ENCODE measurements at places on chromosomes 7 and 10.
A peak's percentile ranks its signal among the peaks of the same experiment; 100 is the strongest.

- peak; percentile 22 for DNase-seq
These were observed 47.1 kb upstream of the HYAL4 start for GRCh38 chr7:123797673-123798531.

GRCh38 chr7:131786204-131786603, 229.8 kb upstream of the PODXL start:
- no peak for DNase-seq

DNA sequence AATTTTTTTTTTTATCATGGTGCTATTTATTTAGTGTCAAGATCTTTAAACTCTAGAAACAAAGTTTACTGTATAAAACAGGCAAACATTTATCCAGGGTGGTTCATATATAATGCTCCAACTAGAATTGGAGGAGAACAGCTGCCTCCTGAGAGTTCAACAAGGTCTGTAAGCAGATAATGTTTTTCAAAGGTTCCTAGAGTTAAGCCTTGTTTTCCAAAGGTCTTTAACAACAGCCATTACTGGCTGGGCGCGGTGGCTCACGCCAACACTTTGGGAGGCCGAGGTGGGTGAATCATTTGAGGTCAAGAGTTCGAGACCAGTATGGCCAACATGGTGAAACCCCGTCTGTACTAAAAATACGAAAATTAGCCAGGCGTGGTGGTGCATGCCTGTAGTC, 316.7 kb downstream of the CCDC3 start:
- no peak for DNase-seq

GRCh38 chr10:132298038-132298881, 9.5 kb downstream of the STK32C start:
- DNase-seq = no peak

GRCh38 chr7:37212051-37212450, 236.6 kb downstream of the ELMO1 start:
- DNase-seq = no peak

- no peak for DNase-seq
These were observed 33.1 kb downstream of the PTTG1IP2 start for GRCh38 chr7:90502539-90502938.

DNA sequence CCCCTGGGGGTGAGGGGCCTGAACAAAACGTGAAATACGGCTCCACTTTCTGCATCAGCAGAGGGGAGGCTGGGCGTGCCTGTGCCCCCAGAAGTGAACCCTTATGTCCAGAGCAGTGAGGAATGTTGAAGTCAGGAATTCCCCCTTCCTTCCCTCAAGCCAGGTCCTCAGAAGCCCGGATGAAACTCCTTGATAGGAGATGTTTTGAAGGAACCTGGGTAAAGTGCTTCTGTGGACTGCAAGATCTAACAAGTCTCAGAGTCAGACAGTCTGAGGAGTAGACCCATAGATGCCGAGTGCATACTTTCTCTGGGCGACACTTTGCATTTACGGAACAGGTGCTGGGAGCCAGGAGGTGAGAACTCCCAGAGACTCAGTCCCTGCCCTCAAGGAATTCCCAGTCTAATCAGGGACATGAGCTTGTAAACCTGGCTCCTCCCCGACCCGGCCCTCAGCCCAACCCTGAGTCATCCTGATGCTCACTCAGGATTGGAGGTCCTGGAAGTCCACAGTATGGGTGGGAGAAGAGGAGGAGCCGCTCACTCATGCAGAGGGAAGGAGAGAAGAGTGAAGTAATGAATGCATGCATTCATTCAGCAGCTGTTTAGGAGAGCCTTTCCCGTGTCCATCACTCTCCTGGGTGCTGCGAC, 179.5 kb upstream of the ITGB1 start:
- DNase-seq = no peak

GRCh38 chr7:99733448-99733847, 1.5 kb downstream of the CYP3A7 start:
- no peak for DNase-seq

DNA sequence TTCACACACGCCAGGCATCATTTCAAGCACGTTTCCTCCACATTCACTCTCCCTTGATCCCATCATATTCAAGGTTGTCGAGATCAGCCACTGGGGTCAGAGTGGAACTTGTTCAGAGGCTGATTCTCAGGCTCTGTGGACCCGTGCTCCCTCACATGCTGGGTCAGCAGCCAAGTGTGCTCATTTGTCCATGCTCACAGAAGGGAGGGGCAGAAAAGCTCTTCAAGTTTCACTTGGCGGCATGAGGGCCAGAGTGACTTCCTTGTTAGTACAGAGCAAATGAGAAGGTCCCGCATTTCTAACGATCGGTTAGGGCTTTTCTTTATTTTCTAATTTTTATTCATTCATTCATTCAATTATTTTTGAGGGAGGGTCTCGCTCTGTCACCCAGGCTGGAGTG, 82.2 kb downstream of the EBLN1 start:
- no peak for DNase-seq

DNA sequence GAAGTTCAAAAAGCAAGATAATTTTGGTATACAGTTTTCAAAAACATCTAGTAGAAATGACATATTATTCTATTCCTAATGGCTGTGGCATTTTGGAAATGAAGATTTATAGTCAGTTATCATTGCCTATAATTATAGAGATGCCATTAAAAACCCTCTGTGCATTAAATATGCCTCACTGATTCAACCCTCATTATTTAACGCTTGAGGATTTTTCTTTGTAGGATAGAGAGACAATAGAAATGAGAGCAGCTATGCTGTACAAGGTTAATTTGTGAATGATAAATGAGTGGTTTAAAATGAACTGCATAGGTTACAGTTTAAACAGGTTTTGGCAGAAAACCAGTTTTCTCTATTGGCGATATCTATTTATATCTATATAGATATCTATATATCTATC, 32.2 kb upstream of the SEMA3A start:
- no peak for DNase-seq

DNA sequence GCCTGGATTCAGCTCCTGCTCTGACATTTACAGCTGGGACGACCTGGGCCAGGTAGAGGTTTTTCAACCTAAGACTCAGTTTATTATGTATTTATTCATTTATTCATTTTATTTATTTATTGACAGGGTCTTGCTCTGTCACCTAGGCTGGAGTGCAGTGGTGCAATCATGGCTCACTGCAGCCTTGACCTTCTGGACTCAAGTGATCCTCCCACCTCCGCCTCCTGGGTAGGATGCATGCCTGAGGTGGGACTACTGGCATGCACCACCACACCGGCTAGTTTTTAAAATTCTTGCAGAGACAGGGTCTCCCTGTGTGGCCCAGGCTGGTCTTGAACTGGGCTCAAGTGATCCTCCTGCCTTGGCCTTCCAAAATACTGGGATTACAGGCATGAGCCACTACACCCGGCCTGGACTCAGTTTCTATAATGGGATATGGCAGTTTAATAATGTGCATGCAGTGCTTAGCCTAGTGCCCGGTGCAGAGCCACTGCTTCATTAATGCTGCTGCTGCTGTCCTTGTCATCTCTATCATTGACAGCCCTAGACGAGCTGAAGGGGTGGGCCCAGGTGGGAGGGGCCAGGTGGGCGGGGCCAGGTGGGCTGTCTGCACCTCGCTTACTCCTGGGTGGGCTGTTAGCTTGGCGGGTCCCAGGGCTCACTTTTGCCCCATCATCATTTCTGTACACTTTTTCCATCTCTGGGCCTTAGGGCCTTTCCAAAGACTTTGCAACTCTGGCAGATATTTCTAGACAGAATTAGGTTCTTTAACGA, 92.6 kb downstream of the LHPP start:
- DNase-seq = no peak

Measured in NCI-H1436 treated with DMSO at 0.1 percent for 48 hours (cell line).